ENCODE measurements at places on chromosomes 3 and 15.
A peak's percentile ranks its signal among the peaks of the same experiment; 100 is the strongest.

- peak overlapping the region; percentile 47 for H3K27ac ChIP-seq
- H3K27me3 ChIP-seq = peaks cover 16% of the 10 kb centered on the region
- DNase-seq = peak; percentile 59
- H3K4me1 ChIP-seq = peaks cover 17% of the 10 kb centered on the region
- H3K4me3 ChIP-seq = peak overlapping the region; percentile 75
- H3K36me3 ChIP-seq = no peaks in the 10 kb centered on the region
Measured at GRCh38 chr15:34514251-34514670, 69.2 kb downstream of the GOLGA8B start.

- no peak for DNase-seq
- no peak overlapping the region for H3K27ac ChIP-seq
- no peak overlapping the region for H3K4me3 ChIP-seq
- H3K4me1 ChIP-seq = no peaks in the 10 kb centered on the region
- no peaks in the 10 kb centered on the region for H3K27me3 ChIP-seq
Measured at GRCh38 chr3:52835766-52836470, 1.1 kb upstream of the MUSTN1 start.

GRCh38 chr3:120661106-120661905 is 20.7 kb downstream of the HGD start:
- H3K4me3 ChIP-seq = no peak overlapping the region
- H3K36me3 ChIP-seq = no peaks in the 10 kb centered on the region
- no peak for DNase-seq
- no peaks in the 10 kb centered on the region for H3K4me1 ChIP-seq

GRCh38 chr15:65303687-65304380 is 643 bp upstream of the RNU5B-1 start:
- no peaks in the 10 kb centered on the region for H3K36me3 ChIP-seq
- H3K27me3 ChIP-seq = no peaks in the 10 kb centered on the region
- H3K27ac ChIP-seq = peak overlapping the region; percentile 97
- DNase-seq = no peak
- peaks cover 14% of the 10 kb centered on the region for H3K4me1 ChIP-seq

DNA sequence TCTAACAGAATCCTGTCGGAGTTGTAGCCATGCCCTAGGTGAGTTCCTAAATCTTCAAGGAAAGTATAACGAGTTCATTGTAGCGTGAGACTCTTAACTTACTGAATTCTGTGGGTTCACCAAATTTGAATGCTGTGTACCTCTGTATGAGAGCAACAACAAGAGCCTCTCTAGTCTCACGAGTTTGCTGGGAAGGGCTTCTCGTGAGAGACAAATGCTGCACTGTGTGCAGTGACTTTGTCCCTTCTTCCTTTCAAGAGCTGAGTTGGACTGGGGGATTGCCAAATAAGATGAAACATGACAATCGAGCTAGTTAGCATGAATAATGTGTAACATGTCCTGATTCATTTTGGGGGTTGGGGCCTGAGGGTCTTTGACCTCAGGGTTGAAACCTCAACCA is 32.2 kb downstream of the KAT2B start:
- no peak for DNase-seq
- H3K4me3 ChIP-seq = no peak overlapping the region
- H3K27me3 ChIP-seq = no peaks in the 10 kb centered on the region
- no peak overlapping the region for H3K27ac ChIP-seq
- peaks cover 1% of the 10 kb centered on the region for H3K4me1 ChIP-seq

- H3K4me1 ChIP-seq = peaks cover 22% of the 10 kb centered on the region
- H3K36me3 ChIP-seq = peaks cover 31% of the 10 kb centered on the region
- H3K4me3 ChIP-seq = no peak overlapping the region
- H3K27me3 ChIP-seq = no peaks in the 10 kb centered on the region
- no peak overlapping the region for H3K27ac ChIP-seq
Measured at GRCh38 chr15:81265256-81265943, 58.5 kb downstream of the STARD5 start.

DNA sequence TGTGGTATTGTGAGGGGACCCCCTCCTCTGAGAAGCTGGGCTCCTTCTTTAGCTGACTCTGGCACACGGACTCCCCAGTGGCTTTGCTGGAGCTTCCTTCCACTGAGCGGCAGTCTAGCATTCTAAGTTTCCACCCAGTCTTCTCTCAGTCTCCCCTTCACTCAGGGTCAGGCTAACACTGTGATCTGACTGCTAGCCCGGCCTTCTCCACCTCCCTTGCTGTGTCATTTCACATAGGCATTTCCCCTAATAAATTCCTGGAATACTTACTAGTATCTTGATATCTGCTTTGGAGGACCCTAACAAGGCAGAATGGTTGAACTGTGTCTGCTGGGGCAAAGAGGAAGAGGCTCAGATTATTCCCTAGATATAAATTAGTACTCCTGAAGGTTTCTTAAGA is 106.2 kb upstream of the THBS1 start:
- no peak for DNase-seq
- peaks cover 24% of the 10 kb centered on the region for H3K4me1 ChIP-seq
- H3K27ac ChIP-seq = peak overlapping the region; percentile 80
- H3K4me3 ChIP-seq = no peak overlapping the region

DNA sequence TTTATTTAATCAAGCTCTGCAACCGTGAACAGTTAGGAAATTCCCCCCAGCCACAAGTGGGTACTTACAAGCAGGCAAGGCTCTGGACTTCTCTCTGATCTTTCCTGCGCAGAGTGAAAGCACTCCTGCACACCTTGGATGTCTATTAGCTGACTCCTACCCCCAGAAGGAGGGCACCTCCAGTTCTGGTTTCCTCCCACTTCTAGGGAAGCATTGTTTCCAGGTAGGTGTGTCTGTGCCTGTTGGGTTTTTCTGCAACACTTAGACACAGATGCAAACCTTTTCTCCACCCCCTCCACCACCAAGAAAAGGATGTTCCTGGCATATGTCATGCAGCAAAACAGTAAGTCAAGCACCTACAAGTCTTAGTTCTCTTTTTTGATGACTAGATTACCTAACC is at the start of gene ZBED2:
Gene ZBED2, minus strand, starts transcription at position 115 of the 400 bp plus-strand sequence. CDS start 1,145 bp downstream, outside the sequence.
- H3K4me3 ChIP-seq = peak within 1 kb of the TSS; percentile 7
- no peaks in the 10 kb centered on the region for H3K36me3 ChIP-seq
- no peaks in the 10 kb centered on the region for H3K4me1 ChIP-seq
- H3K27me3 ChIP-seq = no peaks in the 10 kb centered on the region

GRCh38 chr3:14552041-14552648 is 12.0 kb upstream of the GRIP2 start:
- H3K27ac ChIP-seq = no peak overlapping the region
- H3K4me1 ChIP-seq = no peaks in the 10 kb centered on the region
- peak; percentile 6 for DNase-seq
- peaks cover 26% of the 10 kb centered on the region for H3K27me3 ChIP-seq
- H3K36me3 ChIP-seq = no peaks in the 10 kb centered on the region

DNA sequence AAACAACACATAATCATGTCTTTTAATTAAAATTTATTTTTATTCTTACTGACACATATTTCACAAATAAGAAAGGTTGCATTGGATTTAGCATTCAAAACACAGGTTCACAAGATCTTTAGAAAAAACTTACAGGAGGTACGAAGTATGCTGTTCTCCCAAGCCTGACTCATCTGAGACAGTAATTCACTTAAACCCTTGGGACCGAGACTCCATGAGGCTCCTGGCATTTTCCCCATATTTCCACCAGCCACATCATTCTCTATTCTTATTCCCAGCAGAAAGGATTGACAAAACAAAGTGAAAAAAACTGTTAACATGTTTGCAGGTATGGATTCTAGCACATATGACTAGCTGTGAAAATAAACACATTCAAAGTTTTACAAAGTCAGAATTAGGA is 52.6 kb downstream of the CNTN3 start:
- H3K27ac ChIP-seq = no peak overlapping the region
- DNase-seq = no peak
- no peaks in the 10 kb centered on the region for H3K4me1 ChIP-seq

DNA sequence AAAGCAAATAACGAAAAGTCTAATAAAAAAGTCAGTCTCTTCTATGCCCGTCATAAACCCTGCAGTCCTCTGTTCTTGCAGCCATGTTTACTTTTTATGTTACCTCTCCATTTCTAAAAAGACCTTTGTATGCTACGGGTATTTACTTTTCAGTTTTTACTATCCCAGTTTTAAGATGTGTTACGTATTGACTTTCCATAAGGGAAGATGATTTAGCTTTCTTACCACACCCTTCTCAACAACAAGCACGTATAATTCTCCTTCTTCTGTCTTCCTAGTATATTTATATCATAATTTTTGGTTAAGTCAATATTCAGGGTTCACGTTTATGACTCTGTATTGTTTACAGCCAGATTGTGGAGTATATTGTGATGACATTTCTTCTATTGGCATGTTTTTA is 10.8 kb downstream of the TRNT1 start:
- no peaks in the 10 kb centered on the region for H3K27me3 ChIP-seq
- H3K27ac ChIP-seq = no peak overlapping the region
- H3K36me3 ChIP-seq = peaks cover 55% of the 10 kb centered on the region

DNA sequence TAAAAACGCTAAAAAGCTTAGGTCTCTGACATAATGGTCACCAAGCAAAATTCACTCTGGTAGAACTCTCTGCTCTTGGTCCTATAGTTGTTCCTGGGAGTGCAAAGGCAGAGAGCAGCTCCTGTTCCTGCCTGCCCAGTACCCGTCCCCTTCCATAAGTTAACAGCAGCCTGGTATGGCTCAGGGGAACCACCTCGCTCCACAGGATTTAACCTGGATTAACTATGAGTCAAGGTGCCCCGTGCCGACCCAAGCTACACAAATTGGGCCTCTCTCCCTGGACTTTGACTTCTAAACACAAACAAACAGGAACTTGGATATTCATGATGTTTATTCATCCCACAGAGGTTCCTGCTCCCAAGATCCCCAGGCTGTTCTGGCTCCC is 32.1 kb downstream of the SCAP start:
- peak overlapping the region; percentile 75 for H3K27ac ChIP-seq
- peaks cover 41% of the 10 kb centered on the region for H3K36me3 ChIP-seq
- H3K27me3 ChIP-seq = no peaks in the 10 kb centered on the region
- H3K4me1 ChIP-seq = peaks cover 8% of the 10 kb centered on the region

All from lower lobe of right lung (tissue), 2 donors.